ENCODE measurements at places on chromosomes 1 and 21. TPM values are rescaled to one million over a fixed set of nuclear protein-coding genes. Genes with fewer than 3 reads are reported as not detected.

MMEL1 gene
- polyA plus RNA-seq: 1.8 TPM

FCGR3B gene
- polyA plus RNA-seq: 1.9 TPM

VWA5B1 gene
- 0.05 TPM for polyA plus RNA-seq

TMPRSS15 gene
- polyA plus RNA-seq: 0.02 TPM

DMBX1 gene
- polyA plus RNA-seq: 0.21 TPM

LCE3E gene
- 6.2 TPM for polyA plus RNA-seq

RIPK4 gene
- 9.3 TPM for polyA plus RNA-seq

ZNF695 gene
- 0.48 TPM for polyA plus RNA-seq

S100A2 gene
- 93.5 TPM for polyA plus RNA-seq

PDPN gene
- 11.8 TPM for polyA plus RNA-seq

PRAMEF33 gene
- not detected for polyA plus RNA-seq

PCBP3 gene
- polyA plus RNA-seq: 44.9 TPM

PTGFR gene
- polyA plus RNA-seq: 0.11 TPM

LCE1B gene
- polyA plus RNA-seq: 0.68 TPM

LENEP gene
- 0.16 TPM for polyA plus RNA-seq

B3GALT2 gene
- 0.21 TPM for polyA plus RNA-seq

LCA5L gene
- 2.5 TPM for polyA plus RNA-seq

TMEM200B gene
- 2.5 TPM for polyA plus RNA-seq

PEAR1 gene
- 2.5 TPM for polyA plus RNA-seq

PRR9 gene
- 3.1 TPM for polyA plus RNA-seq

KPRP gene
- 0.21 TPM for polyA plus RNA-seq

SLC1A7 gene
- 0.07 TPM for polyA plus RNA-seq

GJA5 gene
- polyA plus RNA-seq: 4.0 TPM

MYOG gene
- 4.7 TPM for polyA plus RNA-seq

ADORA1 gene
- 0.64 TPM for polyA plus RNA-seq

VSIG8 gene
- polyA plus RNA-seq: 2.6 TPM

TRPM2 gene
- 9.4 TPM for polyA plus RNA-seq

LHX8 gene
- 0.02 TPM for polyA plus RNA-seq

CNIH4 gene
- polyA plus RNA-seq: 44.6 TPM

DHRS3 gene
- polyA plus RNA-seq: 56.8 TPM

CELA2A gene
- 0.41 TPM for polyA plus RNA-seq

MATN1 gene
- polyA plus RNA-seq: 0.27 TPM

TFF2 gene
- polyA plus RNA-seq: 0.41 TPM

TEX50 gene
- not detected for polyA plus RNA-seq

FAM89A gene
- 12.3 TPM for polyA plus RNA-seq

PBX1 gene
- 12.9 TPM for polyA plus RNA-seq

PTPN14 gene
- polyA plus RNA-seq: 4.3 TPM

FCRL4 gene
- 0.48 TPM for polyA plus RNA-seq

KCNQ4 gene
- 1.1 TPM for polyA plus RNA-seq

TMEM167B gene
- 30.0 TPM for polyA plus RNA-seq

All from thymus (tissue), 14 donors.